A549 treated with CORT108297 at 1 μM for 4 hours (cell line): ENCODE measurements at places on chromosomes 12 and 14. TPM values are rescaled to one million over a fixed set of nuclear protein-coding genes. Genes with fewer than 3 reads are reported as not detected.

B3GNT4 gene
- 0.54 to 1.2 TPM (median 0.91 TPM) in 5 replicates for total RNA-seq

SOS2 gene
- 8.2 to 12.0 TPM (median 11.4 TPM) in 5 replicates for total RNA-seq

APOF gene
- total RNA-seq, result not detected in 5 replicates

RFX4 gene
- not detected in 5 replicates for total RNA-seq

BEST3 gene
- total RNA-seq, result 1.0 to 1.4 TPM (median 1.1 TPM) in 5 replicates

DBX2 gene
- not detected in 5 replicates for total RNA-seq

GALNT16 gene
- 2.4 to 3.8 TPM (median 3.5 TPM) in 5 replicates for total RNA-seq

C12orf76 gene
- total RNA-seq, result 6.6 to 8.4 TPM (median 7.7 TPM) in 5 replicates

KLRB1 gene
- total RNA-seq, result not detected in 5 replicates
